Activated T-helper 1 cell treated with anti-CD3 and anti-CD28 coated beads, Interleukin-12 subunit alpha, Interleukin-12 subunit beta, Interleukin-2, Interleukin-4 antibody, amounts not matched to agents 30 ng/mL and 10 ng/mL and 1 ng/mL, durations not matched to agents 14 hours and 24 hours and 36 hours (primary cell): ENCODE measurements at places on chromosomes 5 and 9.

GRCh38 chr9:550333-550732 is 291.2 kb upstream of the DMRT1 start:
- no peak for DNase-seq

DNA sequence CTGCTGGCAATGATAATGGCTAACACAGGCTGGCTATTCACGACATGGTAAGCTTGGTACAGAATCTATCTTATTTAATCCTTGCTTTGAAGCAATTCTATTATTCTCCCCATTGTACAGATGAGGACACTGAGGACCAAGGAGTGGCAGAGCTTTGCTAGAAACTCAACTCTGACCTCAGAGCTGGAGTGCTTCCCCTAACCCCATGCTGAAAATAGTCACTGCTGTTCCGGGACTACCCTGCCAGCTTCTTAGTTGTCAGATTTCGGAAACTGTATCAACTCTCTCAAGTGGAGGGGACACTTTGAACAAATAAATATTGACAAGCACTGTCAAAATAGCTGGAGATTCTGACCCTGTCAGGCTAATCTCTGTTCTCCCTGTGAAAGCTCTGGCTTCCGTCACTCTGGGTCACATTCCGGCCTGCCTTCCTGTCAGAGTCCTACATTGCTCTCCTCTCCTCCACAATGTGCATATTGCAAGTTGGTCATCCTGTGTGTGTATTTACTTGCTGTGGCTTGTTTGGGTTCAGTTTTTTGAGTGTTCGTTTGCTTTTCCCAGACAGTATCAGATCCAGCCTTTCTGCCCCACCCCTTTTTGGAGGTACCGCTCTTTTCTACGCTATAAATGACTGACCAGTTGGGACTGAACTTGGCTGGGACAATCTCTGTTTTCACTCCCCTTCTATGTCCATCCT is 134.3 kb upstream of the MAP1B start:
- no peak for DNase-seq

- DNase-seq = peak; percentile 20
These were observed 713 bp downstream of the MOB3B start for GRCh38 chr9:27528886-27529315.

DNA sequence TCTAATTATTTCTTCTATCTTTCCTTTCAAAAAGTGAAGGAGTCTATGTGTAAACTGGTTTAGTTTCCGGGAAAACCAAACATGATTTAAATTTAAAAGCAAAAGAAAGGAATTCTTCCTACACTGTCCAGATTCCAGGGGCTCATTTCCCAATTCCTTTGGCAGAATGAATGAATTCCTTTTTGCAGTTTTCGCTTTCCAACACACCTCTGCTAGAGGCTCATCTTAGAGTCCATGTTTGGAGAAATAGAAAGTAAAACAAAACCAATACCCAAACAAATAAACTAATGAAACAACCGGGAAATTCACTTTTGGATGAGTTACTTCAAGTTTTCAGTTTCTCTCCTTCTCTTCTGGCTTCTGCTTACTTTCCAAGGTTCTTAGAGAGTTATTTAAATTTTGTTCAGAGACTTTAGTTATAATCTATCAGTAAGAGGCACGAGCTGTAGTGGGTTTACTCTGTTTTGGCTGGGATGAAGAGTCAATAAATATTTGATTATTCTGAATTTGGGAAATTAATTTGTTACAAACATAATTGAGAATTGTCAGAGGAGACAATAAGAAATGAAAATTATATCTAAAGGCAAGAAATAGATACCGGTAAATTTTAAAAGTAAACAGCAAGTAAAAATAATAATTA is 365.0 kb upstream of the CDH9 start:
- DNase-seq = no peak

DNA sequence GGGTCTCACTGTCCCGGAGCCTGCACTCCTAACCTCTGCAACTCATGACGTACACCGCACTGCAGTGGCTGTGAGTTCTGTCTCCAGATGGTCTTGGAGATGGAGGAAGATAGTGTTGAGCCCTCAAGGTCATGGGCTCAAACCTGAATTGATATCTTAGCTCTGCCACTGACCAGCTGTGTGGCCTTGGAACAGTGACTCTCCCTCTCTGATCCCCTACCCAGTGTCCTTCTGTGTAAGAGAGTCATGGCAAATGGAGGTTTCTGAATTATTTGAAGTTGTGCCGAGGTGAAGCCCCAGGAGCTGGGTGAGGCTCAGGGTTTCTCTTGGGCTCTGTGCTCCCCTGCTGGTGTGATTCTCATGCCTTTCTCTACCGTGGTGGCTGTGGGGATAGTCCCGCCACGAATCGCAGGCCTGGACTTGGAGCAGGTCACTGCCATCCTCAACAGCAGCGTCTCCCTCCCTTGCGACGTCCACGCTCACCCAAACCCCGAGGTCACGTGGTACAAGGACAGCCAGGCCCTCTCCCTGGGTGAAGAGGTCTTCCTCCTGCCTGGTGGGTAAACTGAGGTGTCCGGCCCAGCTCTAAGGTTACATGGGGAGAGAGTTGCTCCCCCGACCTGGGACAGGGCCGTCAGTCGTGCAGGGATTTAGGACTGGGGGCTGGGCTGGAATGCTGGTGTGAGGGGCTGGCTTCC is 60.6 kb upstream of the ASS1 start:
- DNase-seq = no peak

DNA sequence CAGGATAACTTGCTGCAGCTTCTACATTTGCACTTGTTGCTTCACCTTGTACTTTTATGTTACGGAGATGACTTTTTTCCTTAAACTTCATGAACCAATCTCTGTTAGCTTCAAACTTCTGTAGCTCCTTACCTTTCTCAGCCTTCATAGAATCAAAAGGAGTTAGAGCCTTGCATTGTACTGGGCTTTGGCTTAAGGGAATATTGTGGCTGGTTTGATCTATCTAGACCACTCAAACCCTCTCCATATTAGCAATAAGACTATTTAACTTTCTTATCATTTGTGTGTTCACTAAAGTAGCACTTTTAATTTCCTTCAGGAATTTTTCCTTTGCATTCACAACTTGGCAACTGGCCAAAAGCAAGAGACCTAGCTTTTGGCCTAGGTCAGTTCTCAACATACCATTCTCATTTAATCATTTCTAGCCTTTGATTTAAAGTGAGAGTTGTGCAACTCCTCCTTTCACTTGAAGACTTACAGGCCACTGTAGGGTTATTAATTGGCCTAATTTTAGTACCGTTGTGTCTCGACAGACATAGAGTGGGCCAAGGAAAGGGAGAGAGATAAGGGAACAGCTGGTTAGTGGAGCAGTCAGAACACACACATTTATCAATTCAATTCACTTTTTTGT is 63.7 kb downstream of the SHOC1 start:
- no peak for DNase-seq

GRCh38 chr5:125054146-125054545 is 307.7 kb upstream of the ZNF608 start:
- DNase-seq = no peak

GRCh38 chr5:155049569-155050383 is 36.2 kb downstream of the KIF4B start:
- DNase-seq = no peak

DNA sequence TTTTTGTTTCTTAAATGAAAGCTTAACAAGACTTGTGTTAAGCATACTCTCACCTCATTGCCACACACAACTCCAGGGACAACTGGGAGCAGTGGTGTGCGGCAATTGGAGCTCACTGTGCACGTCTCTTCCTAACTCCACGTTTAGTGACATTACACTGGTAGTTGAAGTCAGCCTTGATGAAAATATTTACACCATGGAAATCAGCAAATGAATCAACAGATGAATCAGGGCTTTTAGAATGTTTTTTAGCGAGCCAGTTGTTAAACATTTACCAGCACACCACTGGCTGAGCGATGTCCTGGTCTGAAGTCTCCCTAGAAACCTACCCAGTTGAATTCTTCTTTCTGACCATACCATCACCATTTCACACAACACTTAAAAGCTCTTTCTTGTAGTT is 67.3 kb downstream of the KLHL3 start:
- no peak for DNase-seq

DNA sequence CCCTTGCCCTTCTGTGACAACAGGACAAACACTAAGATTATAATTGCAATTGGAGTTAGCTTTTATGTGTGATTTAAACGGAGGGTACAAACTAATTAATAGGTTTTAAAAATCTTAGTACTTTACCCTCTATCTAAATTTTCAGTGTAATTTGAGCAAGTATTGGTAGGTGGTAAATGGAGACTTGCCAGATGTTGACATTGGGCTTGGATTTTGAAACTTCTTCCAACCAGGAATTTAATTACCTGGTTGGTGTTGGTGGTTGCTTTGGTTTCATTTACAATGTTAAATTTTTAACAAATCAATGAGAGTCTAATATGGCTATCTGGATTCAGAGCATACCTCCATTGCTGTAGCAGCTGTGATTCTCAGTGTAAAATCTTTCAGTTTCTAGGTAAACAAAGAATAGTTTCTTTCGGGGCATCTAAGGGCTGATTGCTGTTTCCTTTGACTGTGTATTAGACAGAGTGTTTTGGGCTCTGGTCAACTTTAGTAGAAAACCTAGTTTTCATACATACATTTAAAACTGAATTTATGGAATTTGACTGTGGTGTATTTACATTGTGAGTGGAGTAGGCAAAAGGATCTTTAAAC is 1.9 kb downstream of the DAPK1 start:
- DNase-seq = no peak

- DNase-seq = no peak
These were observed 56.8 kb downstream of the PTCH1 start for GRCh38 chr9:95459851-95460517.

DNA sequence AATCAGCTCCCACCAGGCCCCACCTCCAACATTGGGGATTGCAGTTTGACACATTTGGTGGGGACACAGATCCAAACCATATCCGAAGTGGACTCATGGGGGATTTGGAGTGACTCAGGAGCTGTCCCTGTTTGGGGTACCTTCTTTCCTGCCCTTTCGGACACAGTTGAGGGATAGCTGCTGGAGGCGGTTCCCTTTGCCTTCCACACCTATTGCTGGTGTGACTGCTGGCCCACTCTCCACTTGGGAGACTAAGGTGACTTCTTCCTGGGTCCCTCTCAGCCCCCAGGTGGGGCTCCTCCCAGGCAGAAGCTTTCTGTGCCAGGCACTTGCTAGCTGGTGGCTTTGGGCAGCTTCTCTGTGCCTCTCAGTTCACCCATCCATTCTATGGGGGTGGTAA is 26.6 kb downstream of the LAMC3 start:
- no peak for DNase-seq

DNA sequence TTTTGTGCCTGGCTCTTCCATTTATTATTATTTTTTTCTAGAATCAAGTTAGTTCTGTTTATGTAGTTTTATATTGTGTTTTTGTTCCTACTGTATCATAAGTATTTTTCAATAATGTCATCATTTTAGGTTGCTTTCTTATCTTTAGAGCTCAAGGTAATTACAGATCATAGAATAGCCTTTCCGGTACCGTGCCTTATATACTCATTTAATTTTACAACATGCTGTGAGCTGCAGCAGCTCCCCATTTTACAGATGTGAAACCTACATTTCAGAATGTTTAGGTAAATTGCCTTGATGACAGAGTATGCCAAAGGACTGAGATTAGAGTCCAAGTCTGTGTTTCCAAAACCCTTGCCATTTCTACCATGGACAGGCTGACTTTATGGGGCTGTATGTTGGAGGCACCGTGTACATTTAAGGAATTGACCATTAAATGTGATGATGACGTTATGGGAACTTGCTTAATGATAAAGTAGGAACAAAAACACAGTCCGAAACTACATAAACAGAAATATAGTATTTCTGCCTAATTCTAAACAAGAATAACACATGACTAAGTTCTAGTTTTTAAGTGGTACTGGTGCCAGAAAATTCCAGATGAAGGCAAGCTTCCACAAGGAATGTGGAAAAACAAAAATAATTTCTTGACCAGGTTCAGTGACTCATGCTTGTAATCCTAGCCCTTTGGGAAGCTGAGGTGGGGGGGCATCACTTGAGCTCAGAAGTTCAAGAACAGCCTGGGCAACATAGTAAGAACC is 97.7 kb downstream of the IQGAP2 start:
- no peak for DNase-seq

- no peak for DNase-seq
These were observed 426.5 kb downstream of the NR2F1-AS1 start for GRCh38 chr5:93154535-93154934.

DNA sequence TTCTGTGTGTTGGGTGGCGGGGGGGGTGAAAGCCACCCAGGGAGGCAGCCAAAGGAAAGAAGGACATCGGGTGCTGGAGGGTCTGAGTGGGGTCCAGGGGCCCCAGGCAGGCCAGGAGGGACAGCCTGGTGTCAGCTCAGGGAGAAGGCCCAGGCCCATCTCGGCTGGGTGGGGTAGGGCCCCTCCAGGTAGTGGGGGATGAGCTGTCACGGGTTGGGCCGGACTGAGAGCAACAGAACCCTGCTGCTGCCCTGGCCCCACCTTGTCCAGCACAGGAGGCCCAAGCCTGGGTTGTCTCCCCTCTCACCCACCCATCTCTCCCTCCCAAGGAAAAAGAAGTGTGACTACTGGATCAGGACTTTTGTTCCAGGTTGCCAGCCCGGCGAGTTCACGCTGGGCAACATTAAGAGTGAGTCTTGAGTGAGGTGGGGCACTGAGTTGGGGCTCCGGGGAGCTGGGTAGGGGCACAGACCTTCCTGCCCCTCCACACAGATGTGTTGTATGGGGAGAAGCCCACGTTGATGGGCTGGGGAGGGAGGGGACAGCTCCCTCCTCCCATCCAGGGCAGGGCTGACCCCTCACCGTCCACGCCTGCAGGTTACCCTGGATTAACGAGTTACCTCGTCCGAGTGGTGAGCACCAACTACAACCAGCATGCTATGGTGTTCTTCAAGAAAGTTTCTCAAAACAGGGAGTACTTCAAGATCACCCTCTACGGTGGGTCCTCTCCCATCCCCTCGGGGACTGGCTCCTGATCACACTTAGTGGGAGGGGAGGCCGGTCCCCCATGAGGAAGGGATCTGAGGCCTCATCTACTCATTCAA is 2.3 kb downstream of the LCN2 start:
- DNase-seq = no peak

DNA sequence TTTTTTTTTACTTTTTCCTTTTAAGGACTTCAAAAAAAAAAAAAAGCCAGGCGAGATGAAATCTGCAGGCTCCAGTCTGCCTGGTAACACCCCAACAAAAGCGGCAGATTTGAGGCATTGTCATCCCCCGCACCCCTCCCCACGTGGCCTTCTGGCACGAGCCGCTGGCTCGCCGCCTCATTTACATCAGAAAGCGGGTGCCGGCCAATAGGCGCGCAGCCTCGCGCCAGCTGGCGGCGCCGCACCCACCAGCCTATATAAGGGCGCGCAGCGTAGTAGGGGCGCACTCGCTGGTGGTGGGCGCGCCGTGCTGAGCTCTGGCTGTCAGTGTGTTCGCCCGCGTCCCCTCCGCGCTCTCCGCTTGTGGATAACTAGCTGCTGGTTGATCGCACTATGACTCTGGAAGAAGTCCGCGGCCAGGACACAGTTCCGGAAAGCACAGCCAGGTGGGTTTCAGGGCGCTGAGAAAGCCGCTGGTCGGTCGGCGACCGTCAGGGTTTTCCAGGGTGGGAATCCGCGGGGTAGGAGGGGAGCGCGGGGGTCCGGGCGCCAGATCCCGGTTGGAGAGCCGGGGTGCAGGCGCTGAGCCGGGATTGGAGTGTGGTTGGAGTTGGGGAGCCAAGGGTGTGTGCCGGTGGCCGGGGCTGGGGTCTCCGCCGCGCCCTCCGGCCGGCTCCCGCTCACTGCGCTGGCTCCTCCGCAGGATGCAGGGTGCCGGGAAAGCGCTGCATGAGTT is at the start of gene GADD45G:
GADD45G (plus strand) TSS at position 284 of the 736 bp plus-strand sequence; CDS start at position 394, 110 bp downstream.
- peak; percentile 97 for DNase-seq

- DNase-seq = no peak
These were observed 115.9 kb upstream of the SH3GL2 start for GRCh38 chr9:17462869-17463464.

- no peak for DNase-seq
These were observed 359.2 kb upstream of the ZNF462 start for GRCh38 chr9:106503759-106504158.
